ENCODE measurements at places on chromosomes 4 and X.

DNA sequence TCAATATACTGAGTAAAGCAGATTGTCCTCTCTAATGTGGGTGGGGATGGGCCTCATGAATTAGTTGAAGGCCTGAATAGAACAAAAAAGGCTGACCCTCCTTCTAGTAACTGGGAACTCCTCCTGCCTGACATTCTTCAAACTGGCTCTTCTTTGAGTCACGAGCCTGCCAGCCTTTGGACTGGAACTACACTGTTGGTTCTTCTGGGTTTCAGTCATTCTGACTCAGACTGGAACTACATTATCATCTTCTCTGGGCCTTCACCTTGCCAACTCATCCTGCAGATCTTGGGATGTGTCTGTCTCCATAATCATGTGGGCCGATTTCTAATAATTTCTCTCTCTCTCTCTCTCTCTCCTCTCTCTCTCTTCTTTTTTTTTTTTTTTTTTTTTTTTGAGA lies 26.9 kb upstream of the CT47C1 start:
- DNase-seq, result no peak

GRCh38 chrX:10582215-10582733 lies 38.1 kb downstream of the MID1 start:
- DNase-seq, result no peak

DNA sequence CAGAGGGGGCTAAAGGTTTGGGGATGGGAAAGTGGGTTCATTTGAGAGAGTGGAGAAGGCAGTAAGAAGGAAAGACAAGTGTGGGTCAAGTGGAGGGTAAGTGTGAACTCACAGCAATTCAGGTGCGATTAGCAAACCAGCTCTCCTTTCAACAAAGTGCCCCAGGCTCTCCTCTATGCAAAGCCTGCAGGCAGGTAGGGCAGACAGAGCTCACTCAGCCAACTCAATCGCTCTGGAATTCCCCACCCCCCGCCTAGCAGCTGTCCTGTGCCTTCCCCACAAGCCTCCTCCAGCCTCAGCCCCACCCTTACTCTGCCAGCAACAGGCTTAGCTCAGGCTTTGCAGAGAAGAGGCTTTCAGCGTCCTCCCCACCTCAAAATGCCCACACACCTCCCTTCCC lies 14.8 kb upstream of the MAMLD1 start:
- no peak for DNase-seq

GRCh38 chr4:16674082-16674481 lies 224.4 kb downstream of the LDB2 start:
- DNase-seq, result no peak

- no peak for DNase-seq
These were observed 42.0 kb upstream of the GK2 start for GRCh38 chr4:79450053-79450452.
